ENCODE measurements at places on chromosomes 11 and 22.

DNA sequence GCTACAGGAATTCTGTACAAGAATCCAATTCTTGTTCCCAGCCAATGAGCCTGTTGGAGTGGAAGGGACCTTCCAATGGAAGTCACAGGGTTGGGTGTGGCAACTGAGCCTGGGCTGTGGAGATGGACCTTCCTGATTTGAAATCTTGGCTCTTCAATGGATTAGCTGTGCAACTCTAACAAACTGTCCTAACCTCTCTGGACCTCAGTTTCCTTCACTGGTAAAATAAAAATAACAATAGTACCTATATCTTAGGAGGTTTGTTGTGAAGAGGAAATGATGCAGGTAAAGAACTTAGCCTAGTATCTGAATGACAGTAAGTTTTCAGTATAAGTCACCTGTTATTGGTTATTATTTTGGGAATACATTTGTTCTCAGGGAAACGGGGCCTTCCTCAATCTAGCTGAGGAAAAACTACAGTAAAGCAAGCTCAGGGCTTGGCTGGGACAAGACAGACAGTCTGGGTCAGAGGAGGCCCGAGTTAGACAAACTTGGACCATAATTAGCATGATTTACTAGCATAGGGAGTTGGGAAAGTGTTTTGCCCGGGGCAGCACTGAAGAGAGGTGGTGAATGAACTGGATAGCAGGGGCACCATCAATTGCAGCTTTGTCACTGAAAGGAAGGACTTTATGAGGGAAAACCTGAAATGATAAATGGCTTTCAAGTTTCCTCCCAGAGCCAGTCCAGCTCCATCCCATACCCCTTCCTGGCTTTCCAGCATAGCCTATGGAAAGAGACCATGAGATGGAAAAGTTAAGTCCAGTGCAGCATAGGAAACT, 13.7 kb downstream of the ELF5 start:
- no peak for DNase-seq

DNA sequence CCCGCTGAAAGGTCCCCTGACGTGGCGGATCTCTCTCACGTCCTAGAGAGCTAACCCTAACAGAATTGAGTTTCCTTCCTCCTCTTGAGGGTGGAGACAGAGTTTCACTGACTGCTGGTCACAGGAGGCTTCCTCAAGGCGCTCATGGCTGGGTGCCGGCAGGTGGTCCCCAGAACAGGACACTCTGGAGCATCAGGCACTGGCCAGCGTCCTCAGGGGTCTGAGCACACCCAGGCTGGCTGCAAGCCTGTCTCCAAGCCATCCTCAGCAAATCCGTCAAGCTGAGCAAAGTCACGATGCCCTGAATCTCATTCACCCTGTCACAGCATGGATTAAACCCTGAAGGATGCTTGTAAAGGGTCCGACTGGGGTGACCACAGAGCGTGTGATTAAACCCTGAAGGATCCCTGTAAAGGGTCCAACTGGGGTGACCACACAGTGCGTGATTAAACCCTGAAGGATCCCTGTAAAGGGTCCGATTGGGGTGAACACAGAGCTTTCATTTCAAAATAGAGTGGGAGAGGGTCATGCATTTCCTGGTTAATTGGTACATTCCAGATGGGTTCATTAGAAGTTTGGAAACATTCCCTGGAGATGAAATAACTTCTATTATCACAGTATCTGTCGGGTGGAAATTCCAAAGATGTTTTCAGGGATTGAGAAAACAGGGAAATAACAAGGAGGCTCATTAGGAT, 473.0 kb downstream of the BRD1 start:
- no peak for DNase-seq

- DNase-seq: no peak
Observed at GRCh38 chr11:66338276-66339161, 2.3 kb upstream of the RIN1 start.

GRCh38 chr11:103892603-103893002, 143.8 kb upstream of the DDI1 start:
- no peak for DNase-seq

DNA sequence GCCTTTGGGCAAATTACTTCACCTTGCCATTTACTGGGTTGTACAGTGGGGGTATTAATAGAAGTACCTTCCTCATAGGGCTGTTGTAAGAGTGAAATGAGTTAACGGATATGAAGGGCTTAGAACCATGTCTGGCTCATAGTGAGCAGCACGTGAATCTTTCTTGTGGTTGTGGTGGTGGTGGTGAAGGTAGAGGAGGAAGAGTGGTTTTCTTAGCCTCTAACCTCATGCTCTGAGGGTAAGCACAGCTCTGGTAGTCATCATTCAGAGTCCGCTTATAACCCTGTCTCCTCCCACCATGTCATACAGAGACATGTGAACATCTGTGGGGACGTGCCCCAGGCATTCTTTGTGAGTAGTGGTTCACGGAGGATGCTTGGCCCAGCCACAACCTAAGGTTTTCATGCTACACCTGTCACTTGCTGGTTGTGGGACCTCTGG, 43.6 kb downstream of the TEAD1 start:
- no peak for DNase-seq

DNA sequence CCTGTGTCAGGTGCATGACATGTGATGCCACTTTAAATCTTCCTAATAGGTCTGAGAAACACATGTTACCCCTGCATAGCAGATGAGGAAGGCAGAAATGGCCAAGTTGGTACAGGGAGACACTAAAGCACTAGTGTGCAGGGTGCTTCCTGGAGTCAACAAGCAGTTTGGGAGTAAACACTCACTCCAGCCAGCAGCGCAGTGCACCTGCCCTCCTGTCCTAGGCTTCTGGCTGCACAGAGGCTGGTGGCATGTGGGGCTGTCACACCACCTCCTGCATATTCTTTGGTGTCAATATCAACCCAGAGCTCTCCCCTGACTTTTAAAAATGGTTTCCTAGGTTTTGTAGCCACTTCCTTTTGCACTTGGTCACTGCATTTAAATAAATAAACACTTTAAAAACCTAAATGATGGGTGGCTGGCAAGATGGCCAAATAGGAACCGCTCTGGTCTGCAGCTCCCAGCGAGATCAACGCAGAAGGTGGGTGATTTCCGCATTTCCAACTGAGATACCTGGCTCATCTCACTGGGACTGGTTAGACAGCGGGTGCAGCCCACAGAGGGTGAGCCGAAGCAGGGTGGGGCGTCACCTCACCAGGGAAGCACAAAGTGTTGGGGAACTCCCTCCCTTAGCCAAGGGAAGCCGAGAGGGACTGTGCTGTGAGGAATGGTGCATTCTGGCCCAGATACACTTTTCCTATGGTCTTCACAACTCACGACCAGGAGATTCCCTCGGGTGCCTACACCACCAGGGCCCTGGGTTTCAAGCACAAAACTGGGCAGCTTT, 33.5 kb downstream of the GAB4 start:
- no peak for DNase-seq

DNA sequence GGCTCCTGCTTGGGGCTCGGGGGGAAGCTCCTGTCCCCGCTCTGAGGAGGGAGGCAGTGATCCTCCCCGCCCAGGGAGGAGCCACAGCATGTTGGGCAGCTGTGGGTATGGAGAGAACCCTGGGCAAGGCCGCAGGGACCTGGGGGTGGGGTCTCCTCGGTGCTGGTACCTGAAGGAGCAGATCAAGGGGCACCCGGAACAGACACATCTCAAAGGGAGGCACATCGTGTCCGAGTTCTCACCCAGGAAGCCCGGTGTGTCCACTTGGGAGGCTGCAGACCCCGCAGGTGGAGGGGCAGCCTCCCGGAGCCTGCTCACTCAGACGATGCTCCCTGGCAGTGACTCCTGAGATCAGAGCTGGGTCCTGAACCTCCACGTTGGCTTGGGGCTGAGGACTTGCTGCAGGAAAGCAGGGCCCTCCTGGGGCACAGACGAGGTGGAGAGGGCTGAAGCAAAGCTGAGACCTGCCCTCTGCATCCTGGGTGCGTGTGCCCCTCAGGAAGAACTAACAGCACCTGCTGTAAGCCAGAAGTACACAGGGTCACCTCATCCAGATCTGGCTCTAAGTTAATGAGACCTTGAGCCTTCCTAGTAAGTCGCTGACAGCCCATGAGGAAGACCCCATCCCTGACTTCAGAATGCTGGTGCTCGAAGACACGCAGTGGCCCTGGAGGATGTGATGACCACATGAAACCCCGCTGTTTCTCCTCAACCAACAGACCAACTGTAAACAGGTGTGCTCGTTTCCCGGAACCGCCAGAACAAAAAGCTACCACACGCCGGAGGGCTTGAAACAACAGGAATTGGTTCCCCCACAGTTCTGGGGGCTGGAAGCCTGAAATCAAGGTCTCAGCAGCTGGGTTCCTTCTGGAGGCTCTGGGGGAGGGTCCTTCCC, 5.9 kb upstream of the OSBPL5 start:
- DNase-seq: no peak

DNA sequence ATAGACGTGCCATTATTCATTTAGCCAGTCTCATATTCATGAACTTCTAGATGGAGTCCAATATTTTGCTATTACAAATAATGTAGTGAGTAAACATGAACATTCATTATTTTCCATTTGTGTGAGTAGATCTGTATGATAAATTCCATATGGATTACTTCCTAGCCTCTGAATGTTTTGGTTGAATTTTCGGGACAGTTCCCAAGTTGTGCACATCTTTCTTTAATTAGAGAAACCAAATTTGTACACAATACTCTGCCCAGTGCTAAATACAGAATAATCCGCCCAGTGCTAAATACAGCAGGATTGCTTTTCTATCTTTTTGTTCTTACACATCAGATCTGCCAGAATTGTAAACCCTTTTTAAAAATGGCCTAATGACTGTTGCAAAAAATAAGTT, 17.1 kb upstream of the APLP2 start:
- no peak for DNase-seq

DNA sequence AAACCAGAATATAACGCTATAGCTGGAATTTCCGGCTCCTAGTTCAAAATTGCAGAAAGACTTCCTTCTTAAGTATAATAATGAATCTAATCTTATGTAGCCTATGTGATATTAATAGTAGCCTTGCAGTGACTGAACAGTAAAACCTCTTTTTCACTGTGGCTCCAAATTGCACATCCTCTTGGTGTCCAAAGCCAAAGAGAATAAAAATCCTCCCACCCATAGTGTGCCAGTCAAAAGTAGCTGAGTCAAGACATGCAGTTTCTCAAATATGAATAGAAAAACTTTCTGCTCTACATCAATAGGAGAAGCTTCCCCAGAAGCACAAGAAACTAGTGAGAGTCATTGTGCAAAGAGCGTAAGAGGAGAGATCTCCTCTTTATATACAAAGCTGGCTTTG, 76.0 kb upstream of the PICALM start:
- DNase-seq: no peak

Data from HEK293T (cell line).